Colonic mucosa (tissue), 4 donors: ENCODE measurements at places on chromosomes 16 and 17. TPM values are rescaled to one million over a fixed set of nuclear protein-coding genes. Genes with fewer than 3 reads are reported as not detected.
A peak's percentile ranks its signal among the peaks of the same experiment; 100 is the strongest.

Gene CBX2
- total RNA-seq: 4.0 TPM

Gene CEP295NL
- 0.82 TPM for total RNA-seq

Gene KRTAP2-3
- total RNA-seq: not detected

DNA sequence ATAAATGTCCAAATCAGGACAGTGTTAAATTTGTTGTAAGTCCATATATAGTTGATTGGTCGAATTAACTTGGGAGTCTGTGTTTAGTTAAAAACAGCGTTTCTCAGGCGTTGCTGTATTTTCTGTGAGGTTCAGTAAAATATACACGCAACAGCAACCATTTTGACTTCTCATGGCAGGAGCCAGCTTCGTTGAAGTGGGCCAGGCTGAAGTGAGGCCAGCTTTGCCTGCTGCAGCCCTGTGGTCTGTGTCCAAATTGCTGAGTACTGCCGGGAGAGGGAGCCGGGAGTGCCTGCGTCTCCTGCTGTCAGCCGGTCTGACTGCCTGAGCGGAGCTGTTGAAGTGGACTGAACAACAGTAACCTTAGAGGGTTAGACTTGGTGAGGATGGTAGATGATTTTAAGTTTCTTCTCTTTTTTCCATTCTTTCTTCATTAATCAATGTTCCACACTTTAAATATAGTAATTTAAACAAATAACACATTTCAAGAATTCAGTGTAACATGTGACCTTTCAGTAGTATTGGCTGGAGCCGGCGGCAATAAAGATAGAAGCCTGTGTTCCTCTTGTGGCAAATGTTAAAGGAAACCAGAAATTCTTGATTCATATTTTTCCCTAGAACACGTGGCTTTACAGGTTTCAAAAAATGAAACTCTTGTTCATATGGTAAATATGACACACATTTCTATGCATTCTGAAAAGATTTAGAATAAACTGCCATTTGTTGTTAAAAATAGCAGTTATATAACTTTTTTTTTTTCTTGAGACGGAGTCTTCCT, 37.0 kb upstream of the ZNF750 start:
- peak; percentile 70 for DNase-seq

DNA sequence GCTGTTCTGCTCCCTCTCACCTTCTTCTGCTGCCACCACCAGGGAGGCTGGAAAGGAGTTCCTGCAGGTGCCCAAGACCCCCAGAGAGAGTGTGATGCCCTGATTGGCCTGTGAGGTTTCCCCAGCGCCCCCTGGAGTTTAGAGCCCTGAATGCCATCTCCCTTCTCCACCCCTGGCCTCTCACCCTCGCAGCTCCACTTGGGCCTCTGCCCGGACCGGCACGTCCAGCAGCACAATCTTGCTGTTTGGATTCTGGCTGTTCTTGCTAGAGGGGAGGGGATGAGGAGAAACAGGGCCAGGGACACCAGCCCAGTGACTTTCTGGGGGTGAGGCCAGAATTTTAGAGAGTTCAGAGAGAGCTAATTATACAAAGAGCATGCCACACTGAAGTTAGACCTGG, 12.5 kb upstream of the FAM171A2 start:
- DNase-seq: no peak

DNA sequence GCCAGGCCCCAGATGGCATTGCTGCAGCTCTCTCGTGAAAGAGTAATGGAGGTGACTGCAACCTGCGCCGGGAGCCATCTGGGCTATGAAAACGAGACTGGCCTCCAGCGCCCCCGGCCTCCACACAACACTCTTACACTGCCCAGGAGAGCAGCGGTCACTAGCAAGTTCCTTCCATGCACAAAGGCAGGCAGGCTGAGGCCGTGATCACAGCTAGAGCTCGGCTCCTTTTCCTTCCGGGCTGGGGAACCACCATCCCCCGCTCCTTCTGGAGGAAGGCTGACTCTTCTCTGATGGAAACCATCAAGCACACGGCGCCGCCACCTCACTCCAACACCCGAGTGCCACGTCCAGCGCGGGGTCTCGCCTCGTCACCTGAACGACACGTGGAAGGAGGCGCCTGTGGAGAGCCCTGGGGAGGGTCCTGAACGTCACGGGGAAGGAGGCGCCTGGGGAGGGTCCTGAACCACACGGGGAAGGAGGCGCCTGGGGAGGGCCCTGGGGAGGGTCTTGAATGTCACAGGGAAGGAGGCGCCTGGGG, 61.9 kb downstream of the KLHDC4 start:
- no peak for DNase-seq

DNA sequence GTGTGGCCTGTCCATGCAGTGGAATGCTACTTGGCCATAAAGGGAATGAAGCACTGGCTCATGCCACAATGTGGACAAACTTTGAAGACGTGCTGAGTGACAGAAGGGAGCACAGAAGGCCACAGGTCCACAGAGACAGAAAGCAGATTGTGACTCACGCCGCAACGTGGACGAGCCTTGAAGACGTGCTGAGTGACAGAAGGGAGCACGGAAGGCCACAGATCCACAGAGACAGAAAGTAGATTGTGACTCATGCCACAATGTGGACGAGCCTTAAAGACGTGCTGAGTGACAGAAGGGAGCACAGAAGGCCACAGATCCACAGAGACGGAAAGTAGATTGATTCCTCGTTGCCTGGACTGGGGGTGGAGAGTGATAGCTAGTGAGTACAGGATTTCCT, 19.2 kb downstream of the ZC3H18 start:
- DNase-seq: no peak

DNA sequence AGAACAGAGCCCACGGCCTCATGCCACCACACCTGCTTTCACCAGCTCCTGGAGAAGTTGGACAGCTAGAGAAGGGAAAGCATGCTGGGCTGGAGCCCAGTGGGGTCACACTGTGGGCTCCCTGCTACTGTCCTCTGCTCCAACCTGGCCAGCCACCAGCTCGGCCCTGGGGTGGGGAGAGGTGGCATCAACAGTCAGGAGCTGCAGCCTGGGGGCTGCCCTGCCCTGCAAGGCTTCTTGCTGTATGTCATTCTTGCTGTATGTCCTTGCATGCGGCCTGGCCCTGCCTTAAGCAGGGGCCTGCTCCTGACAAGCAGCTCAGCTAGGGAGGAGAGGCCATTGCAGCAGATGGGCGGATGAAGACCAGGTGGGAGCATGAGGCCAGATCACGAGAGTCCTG, 50.7 kb upstream of the CCL2 start:
- no peak for DNase-seq
